ENCODE measurements at places on chromosomes 7 and 10.
A peak's percentile ranks its signal among the peaks of the same experiment; 100 is the strongest.

DNA sequence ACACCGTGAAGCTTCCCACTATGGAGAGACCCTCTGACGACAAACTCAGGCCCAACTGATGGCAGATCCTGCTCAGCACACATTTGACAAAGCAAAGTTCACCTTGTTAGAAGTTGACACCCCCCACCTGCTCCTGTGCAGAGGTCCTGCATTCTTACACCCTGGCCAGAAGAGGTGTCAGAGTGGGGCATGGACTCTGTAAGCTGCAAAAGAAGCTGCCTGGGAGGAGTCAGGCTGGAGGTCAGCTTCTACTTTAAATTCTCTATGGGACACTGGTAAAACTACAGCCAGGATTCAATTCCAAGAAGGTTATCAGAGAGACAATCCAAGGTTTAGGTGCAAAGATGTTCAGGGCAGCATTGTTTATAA is 20.0 kb upstream of the TNS3 start:
- DNase-seq = no peak

DNA sequence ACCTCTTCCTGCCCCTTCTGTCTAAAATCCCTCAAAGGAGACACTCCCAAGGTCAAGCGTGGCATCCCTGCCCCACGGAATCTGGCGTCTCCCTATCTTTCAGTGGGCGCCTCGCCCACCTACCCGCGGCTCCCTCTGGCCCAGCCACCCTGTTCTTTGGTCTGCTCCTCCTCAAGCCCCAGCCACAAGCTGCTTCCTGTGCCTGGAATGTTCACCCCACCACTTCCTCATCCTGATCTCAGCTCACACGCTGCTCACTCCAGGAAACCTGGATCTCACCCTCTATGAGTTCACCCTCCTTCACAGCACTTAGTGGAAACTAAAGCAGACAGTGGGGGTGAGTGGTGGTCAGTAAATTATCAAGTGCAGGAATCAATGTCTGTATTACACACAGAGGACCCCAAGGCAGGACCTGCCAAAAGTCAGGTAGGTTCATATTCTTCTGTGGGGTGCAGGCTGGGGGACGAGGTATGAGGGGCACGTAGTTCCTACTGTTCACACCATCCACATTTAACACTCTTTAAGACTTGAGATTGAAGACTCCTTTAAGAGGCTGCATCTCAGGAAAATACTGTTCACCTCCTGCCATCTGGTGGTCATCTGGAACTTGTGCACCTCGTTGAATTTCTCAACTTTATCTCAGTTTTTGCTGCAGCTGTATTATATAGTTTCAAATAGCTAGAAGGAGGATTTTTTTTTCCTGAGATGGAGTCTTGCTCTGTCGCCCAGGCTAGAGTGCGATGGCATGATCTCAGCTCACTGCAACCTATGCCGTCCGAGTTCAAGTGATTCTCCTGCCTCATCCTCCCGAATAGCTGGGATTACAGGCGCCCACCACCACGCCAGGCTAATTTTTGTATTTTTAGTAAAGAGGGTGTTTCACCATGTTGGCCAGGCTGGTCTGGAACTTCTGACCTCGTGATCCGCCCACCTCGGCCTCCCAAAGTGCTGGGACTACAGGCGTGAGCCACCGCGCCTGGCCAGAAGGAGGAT is 166.6 kb downstream of the ARHGAP21 start:
- DNase-seq = no peak

DNA sequence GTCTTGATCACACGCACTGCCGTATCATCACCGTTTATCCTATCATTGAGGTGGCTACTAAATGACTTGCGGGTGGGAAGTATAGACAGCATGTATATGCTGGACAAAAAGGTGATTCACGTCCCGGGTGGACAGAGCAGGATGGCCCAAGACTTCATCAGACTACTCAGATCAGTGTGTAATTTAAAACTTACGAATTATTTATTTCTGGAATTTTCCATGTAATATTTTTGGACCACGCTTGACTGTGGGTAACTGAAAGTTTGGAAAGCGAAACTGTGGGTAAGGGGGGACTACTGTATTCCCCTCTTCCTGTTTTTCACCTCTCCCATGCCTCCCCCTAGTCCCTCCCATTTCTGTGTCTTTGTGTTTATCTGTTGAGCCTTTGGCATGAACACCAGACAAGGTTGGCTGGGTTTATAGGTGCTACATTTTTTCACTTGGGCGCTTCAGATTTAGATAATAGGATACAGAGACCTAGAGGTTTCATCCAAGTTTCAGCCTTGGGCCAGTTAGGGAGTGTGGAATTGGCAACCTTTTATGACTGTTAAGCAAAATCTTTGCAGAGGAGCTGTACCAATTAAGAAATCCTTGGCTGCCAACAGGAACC is 55.8 kb downstream of the RBM20 start:
- DNase-seq = no peak

- DNase-seq = no peak
Observed at GRCh38 chr10:59829024-59829423, 75.8 kb upstream of the MRLN start.

DNA sequence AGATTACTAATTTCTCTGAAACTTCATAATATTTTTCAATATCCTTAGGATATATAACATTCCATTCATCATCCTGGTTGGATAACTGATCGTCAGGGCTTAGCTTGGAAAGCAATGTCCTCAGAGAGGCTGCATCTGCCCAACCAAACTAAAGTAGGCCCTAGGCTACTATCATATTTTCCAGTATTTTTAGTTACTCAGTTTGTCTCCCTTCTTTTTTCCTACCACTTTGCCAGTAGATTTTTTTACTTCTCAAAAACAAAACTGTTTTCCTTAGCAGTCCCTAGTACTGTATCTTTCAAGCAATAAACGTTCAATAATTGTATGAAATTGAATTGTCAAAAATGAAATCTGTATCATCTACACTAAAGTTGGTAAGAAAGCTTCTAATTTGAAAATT is 452.0 kb downstream of the TFEC start:
- no peak for DNase-seq

GRCh38 chr10:11210211-11210922 is 192.7 kb downstream of the CELF2 start:
- no peak for DNase-seq

DNA sequence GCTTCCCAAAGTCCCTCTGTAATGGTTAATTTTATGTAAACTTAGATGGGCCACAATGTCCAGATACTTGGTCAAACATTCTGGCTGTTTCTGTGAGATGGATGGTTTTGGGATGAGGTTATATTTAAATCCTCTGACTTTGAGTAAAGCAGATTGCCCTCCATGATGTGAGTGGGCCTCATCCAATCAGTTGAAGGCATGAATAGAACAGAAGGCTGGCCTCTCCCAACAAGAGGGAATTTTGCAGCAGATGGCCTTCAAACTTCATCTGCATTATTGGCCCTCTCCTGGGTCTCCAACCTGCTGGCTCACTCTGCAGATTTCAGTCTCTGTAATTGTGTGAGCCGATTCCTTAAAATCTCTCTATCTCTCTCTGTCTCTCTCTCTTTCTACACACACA is 362.3 kb downstream of the GRID1 start:
- no peak for DNase-seq

GRCh38 chr7:123367031-123367430 is 167.3 kb upstream of the SLC13A1 start:
- DNase-seq = no peak

GRCh38 chr10:102801978-102802377 is 35.2 kb downstream of the CYP17A1 start:
- DNase-seq = no peak

GRCh38 chr10:48533951-48534720 is 70.7 kb downstream of the ARHGAP22 start:
- DNase-seq = no peak

DNA sequence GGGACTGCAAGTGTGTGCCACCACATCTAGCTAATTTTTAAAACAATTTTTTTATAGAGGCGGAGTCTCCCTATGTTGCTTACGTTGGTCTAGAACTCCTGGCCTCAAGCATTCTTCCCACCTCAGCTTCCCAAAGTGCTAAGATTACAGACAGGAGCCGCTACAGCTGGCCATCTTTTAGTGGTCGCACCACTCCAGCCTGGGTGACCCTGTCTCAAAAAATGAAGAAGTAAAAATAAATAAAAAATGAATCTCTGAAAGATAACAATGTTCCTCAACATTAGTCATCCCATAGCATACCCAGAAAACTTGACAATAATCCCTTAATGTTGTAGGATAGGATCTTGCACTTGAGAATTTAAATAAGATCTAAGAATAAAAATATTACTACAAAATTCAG is 18.2 kb downstream of the WBP1L start:
- DNase-seq = no peak

DNA sequence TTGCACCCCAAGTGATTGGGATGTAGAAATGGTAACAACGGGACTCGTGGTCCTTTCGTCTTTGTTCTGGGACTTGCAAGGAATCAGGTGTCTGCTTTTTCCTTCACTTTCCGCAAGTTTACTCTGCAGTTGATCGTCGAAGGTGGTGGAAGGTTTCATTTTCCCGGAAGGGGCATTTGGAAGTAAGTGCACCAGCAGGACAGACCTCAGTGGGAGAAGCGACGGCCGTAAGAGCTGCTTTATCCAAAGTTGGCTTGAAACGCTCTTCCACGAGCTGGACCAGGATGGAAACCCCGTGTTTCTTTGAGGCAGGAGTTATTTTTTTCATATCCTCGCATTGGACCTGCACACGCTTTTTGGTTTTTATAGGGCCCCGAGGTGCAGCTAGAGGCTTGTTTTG is 1.2 kb downstream of the BRI3 start:
- DNase-seq = no peak

DNA sequence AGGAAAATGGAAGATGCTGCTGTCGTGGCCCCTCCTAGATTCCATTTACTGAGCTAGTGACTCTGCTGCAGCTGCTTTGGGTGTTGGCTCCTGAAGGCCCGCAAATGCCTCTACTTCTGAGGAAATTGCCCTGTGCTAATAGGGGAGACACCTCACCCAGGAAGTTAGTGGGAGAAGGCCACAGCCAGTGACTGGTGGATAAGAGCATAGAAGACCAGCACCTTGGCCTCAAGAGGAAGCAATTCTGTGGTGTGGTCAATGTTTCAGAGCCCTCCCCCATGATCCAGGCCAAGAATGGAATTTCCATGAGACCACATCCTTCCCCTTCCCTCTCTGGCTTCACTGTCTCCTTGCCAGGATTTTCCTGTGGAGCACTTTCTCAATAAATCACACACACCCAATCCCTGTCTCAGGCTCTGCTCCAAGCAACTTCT is 25.0 kb upstream of the FZD1 start:
- DNase-seq = no peak

GRCh38 chr10:110433740-110434139 is 64.0 kb upstream of the DUSP5 start:
- DNase-seq = no peak

DNA sequence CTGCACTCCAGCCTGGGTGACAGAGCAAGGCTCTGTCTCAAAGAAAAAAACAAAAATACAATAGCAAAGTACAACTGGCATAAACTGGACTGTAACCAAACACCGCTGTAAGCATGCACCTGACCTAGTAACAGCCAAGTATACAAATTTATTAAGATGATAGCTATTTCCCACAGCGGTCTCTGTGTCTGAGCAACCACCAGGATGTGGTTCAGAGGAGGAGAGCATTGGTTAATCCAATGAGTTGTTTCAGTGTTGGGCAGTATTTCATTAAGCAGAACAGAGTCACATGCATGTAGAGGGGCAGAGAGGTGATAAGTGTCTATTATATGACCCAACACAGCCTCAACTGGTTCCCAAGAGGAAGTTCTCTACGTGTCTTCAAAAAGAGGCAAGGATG is 4.0 kb downstream of the SLC16A12 start:
- DNase-seq = no peak

GRCh38 chr7:78191475-78192079 is 393.0 kb downstream of the PHTF2 start:
- no peak for DNase-seq

DNA sequence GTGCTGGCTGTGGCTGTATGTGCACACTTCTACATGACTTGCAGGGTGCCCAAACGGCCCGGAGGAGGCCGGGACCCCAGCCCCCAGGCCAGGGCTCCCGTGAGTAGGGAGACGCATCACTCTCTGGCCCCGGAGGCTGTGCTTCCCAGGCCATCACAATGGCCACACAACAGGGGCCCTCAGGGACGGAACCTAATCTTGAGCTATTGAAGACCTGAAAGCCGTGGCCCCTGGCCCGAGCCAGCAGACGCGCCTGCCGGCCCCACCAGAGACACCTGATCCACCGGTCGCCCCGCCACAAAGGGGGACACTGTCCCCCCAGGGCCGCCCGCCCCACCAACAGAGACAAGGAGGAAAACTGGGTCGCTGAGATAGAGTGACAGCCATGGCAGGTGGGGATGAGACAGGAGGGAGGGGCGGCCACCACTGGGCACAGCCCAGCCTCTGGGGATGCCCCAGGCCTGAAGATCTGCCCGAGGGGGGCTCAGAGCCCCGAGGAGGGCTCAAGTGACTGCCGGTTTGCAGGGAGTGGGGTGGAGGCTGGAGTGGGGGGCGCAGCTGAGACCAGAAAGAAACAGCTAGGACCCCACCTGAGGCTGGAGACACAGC is 10.2 kb upstream of the LFNG start:
- DNase-seq = no peak

DNA sequence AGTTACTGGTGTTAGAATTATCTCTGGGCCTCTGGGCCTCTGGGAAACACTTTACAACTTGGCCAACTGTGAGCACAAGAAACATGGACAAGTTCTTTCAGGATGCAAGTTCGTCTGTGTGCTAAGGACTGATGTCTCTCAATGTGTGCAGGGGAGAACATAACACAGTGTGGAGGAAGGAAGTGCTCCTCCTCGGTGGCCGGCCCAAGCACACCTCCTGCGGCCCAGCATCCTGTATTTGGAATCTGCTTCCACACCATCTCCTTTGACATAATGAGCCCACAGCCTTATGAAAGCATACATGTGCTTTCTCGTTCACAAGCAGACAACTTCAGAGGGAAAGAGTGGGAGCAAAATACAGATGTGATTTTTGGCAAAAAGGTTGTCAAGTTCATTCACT is 59.0 kb downstream of the MTPN start:
- DNase-seq = no peak

GRCh38 chr7:124059375-124059774 is 26.5 kb upstream of the TMEM229A start:
- no peak for DNase-seq

DNA sequence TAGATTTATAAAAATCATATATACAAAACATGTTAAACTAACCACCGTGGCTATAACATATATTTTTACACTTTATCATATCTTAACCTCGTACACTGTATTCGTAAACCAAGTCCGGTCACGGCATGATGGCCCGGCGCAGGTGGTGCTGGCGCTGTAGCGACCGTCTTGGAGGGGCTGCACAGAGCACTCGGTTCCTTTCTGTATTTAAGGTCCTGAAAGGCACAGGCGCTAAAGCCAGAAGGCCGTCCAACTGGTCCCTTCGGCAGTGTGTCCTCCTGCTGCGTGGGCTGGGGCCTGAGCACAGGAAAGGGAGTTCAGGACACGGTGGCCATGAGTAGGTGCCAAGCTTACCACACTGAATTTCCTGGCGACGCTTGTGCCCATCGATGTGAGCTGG is 33.8 kb downstream of the AMZ1 start:
- no peak for DNase-seq

DNA sequence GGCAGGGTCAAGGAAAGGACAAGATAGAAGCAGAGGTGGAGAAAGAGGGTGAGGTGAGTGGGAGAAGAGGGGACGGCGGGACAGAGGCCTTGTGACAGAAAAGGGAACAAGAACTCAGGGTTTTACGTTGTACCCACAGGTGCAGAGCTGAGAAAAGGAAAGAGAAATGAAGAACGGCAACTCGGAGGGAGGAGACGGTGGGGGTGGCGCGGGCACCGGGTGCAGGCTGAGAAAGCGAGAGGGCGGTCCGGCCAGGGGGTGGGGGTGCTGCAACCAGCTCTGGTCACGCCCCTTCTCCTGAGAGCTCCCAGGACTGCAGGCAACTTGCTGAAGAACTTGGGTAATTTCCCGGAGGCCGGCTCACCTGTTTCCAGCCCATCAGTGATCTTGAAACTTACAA is 65.3 kb downstream of the CARD11 start:
- peak; percentile 74 for DNase-seq
